ENCODE measurements at places on chromosomes 3 and 15.

DNA sequence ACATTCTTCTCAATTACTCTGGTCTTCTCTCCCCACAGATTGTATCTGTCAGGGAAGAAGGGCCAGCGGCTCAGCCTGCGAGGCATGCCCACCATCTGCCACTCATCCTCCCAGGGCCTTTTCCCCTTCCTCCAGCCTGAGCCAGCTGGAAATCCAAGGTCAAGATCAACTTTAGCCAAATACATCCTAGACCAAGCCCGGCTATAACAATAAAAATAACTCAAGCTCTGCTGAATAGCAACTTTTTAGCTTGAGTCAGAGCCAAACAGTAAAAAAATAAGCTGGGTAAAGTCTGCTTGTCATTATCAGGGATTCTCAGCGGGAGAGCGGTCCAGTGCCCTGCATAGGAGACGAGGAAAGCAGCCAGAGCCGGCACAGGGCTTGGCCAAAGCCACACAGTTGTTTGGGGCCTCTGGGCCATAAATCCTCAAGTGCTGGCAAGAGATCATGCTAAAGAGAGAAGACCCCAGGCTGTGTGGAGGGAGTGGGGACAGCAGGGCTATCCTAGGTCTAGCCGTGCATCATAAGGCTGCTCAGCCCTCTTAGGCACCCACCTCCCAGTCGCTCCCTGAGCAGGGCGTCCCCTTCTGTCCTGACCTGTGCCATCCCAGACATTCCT, 76.2 kb upstream of the HERC1 start:
- DNase-seq: no peak

DNA sequence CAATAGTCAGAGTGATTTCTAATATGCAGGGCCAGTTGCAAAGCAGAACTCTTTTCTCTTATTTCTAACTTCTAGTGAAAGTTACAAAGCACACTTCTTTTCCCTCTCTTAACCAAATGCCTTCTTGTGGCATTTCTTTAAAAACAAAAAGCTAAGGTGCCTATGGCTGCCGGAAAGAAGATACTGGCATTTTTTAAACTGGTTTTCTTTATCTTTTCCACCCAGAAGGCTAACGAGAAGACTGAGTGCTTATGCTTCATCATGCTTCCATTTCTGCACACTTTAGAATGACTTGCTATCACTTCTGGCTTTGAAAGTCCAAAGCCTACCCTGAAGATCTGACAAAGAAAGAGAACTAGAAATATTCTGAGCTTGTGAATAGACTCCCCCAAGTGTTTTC, 141.3 kb downstream of the P2RY1 start:
- DNase-seq: no peak

DNA sequence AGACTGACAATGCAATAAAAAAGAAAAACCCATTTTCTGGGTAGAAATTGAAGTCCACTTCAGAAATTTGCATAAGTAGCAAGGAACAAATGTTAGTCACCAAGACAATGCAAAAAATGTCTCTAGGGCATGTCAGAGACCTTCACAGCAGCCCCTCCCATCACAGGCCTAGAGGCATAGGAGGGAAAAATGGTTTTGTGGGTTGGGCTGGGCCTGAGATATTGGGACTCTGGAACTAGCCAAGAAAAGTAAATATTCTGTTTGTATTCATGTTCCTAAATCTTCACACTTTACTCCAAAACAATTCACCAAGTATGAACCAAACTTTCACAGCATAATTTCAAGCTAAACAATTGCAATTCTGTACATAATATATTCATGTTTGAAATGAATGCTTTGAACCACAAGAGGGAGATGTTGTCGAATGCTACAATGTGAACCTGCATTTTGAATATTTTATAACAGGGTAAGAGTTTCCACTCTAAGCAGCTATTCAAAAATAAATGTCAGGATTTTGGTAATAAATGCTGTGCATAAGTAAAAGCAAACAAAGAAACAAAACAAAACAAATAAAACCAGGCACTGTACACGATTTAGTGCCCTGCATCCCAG, 429.2 kb downstream of the OTOL1 start:
- no peak for DNase-seq

DNA sequence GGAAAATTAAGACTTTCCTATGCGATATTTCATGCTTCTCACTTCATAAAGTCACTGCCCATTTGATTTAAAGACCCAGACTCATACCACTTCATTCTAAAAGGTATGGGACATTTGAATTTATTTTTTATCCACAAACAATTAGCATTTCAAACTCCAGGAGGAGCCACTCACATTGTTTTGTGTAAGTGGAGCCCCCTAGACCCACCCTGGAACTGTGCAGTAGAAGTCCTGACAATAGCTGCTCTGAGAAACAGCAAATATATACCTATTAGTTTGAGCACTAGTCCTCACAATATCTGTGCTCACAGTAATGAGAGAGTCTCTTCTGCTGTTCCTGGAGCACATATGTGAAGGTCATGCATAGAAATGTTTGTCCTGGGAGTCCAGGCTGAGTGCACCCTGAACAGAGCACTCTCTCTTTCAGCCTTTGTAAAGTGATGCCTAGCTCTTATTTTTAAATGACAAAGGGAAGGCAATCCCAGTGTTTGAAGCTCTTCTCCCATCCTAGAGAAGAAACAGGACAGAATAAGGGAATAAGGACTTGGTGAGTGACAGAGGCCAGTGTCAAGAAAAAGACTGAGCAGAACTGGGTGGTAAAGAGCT, 127.5 kb upstream of the STRIT1 start:
- no peak for DNase-seq

DNA sequence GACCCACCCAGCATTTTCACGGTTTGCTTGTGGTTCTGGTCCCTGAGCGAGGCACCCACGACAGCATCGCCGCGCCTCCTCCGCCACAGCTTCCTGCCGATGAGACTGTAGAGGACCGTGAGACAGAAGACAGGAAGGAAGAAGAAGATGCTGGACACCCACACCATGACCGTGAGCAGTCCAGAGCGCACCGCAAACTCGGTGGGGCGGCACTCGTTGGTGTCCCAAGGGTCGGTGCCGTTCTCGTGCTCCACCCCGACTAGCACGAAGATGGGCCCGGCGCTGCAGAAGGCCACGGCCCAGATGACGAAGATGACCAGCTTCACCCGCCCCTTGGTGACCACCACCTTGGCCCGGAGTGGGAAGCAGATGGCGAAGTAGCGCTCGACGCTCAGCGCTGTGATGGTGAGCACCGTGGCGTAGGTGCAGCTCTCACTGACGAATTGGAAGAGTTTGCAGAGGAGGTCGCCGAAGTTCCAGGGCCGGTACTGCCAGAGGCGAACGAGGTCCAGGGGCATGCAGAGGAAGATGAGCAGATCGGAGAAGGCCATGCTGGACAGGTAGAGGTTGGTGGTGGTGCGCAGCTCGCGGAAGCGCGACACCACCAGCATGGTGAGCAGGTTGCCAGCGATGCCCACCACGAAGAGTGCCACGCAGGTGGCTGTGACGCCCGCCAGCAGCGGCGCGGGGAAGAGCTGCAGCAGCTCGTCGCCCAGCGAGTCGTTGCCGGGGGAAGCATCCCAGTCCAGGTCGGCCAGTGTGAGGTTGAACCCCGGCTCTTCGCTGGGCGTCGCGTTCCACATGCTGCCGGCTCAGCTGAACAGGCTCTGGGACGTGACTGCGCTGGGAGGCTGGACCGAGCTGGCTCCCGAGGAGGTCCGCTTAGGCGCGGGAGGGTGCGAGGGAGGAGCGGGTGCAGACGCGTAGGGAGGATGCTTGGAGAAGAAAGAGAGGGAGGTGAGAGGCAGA, at the start of gene GHSR:
GHSR (minus strand) TSS at position 846 of the 969 bp plus-strand sequence; CDS start at position 803, 43 bp downstream.
- DNase-seq: no peak

DNA sequence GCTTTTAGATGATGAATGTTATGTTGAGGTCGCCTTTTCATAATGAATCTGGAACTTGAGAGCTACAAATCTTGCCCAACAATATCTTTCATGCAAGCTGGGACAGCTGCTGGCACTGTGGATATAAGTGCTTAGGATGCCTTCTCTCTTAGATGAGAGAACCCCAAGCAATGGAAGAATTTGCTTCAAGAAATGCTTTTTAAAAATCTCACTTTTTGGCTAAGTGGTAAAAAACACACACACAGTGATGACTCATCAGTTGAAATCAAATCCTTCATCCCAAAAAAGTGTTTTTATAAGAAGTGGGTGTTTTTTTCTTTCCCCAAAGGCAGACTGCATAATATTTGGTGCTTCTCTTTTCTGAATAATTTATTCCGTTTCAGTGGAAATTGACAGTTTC, 38.4 kb upstream of the GALNT15 start:
- no peak for DNase-seq

DNA sequence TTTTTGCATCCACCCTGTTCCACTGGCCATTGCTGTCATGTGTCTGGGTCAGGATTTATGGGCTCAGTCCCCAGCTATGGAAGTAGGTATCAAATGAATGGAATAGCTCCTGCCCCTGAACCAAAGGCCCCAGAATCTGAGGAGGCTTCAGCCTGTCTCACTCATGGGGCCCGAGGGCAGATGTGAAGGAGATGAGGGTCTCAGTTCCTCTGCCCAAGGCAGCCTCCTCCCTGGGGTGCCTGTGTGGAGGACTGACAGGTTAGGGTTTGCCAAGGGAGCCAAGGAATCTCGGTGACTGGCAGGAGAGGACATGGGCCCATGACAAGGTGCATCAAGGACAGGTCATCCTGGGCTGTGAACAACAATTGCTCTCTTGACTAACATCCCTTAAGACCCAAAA, 70.4 kb downstream of the CPN2 start:
- DNase-seq: no peak

- no peak for DNase-seq
Observed at GRCh38 chr3:30112411-30112810, 494.0 kb upstream of the TGFBR2 start.

DNA sequence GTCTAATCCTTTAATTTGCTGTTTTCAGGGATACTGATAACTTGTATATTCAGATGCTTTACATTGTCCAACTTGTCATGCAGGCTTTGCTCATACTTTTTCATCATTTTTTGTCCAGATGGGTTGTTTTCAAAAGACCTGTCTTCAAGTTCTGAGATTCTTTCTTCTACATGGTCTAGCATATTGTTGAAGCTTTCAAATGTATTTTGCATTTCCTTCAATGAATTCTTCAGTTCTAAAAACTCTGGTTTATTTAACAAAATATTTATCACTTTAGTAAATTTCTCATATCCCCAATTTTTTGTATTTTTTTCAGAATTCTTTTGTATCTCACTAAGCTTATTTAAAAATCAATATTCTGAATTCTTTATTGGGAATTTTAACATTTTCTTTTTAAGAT, 388.3 kb upstream of the IL12A start:
- DNase-seq: no peak

DNA sequence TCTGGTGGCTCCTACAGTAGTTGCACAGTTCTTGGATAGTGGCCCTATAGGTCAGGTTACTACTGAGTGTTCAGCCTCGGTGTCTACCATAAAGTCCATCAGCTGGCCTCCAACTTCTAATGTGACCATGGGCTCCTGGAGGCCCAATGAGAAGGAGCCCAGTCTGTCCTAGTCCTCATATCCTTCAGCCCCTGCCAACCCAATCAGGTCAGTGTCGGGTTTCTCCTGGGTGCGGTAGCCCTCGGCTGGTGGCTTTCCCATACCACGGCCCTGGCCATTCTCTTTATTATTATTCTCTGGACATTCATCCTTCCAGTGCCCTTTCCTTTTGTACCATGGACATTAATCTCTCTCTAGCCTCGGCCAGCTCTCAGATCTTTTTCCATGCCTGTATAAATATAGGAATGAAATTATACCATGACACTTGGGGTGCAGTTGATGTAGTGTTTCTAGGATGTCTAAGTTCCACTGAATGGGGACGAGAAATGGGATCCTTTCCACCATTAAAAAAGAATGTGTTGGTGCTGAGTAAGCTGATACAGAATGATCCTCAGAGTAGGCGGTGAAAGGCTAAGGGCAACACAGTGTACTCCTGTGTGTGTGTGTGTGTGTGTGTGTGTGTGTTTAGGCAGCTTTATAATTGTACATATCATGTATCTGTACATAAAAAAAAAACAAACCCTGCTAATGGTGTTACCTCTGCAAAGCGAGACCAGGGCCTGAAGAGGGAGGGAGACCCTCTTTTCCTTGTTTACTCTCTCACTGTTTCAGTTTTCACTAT, 19.3 kb upstream of the NOX5 start:
- DNase-seq: no peak

DNA sequence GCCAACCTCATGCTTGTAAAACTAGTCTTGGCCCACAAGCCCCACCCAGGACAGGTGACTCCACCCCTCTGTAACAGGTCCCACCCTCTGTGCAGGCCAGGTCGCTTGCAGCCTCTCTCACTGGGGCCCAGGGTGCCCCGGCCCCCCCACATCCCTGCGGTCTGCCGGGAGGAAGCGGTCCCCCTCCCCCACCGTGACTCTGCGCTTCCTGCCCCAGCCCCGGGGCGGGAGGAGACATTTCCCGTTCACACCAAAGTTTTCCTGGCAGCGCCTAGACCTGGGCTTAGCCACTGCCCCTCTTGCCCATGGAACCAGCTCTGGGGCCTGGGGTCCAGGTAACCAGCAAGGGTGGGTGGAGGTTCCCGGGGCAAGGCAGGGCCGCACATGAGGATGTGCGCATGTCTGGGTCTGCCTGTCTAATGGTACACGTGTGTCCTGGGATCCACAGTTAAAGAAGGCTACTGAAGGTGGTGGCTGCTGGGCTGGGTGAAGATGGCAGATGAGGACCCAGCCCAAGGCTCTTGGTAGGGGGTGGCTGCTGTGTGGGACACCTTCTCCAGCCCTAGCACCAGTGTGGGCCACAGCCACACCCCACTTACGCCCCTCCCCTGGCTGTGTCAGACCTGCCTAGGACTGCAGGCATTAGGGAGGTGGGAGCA, 8.4 kb downstream of the NBEAL2 start:
- peak; percentile 87 for DNase-seq

DNA sequence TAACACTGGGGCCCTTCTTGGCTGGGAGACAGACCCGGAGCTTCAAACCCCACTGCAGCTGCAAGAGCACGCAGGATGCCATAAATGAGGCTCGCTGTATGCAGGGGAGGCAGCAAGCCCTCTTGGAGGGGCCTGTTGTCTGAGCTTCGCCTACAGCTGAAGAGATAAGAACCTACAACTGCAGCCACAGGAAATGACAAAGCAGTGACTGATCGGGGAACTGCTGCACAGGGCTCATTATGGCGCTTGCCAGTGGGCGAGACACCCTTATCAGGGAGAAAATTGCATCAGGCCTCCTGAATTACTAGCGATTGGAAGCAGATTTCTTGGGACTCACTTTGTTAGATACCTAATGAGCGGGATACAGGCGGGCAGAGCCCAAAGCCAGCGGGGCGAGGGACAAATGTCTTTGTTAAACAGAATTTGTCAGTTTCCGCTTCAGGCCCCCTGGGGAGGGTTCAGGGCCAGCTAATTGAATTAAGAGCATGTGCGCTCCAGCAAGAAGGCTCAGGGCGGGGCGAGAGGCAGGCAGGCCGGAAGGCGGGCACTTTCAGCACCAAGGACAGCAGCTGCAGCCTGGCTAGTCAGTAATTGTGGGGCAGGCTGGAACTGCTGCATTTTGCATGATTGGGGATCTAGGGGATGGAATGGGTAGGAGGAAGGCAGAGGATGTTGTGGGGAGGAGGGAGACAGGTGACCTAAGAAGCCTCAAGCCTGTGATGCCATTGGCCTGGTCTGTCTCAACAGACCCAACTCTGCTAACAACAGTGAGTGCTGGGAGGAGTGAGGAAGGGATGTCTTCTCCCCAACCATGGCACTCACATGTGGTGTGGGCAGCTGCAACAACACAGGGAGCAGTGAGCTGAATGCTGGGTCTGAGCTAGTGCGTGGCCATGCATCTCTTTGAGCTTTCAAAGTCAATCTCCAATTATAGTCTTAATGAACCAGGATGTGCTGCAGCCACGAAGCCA, 55.3 kb downstream of the CCDC33 start:
- peak; percentile 72 for DNase-seq

- no peak for DNase-seq
Observed at GRCh38 chr3:111454551-111454950, 87.4 kb upstream of the CD96 start.

- no peak for DNase-seq
Observed at GRCh38 chr3:114052216-114052615, 4.1 kb downstream of the CCDC191 start.

- no peak for DNase-seq
Observed at GRCh38 chr3:73070675-73071575, 9.5 kb downstream of the EBLN2 start.
